Heart right ventricle (tissue), 16 donors: ENCODE measurements at places on chromosomes 1 and 21.

DNA sequence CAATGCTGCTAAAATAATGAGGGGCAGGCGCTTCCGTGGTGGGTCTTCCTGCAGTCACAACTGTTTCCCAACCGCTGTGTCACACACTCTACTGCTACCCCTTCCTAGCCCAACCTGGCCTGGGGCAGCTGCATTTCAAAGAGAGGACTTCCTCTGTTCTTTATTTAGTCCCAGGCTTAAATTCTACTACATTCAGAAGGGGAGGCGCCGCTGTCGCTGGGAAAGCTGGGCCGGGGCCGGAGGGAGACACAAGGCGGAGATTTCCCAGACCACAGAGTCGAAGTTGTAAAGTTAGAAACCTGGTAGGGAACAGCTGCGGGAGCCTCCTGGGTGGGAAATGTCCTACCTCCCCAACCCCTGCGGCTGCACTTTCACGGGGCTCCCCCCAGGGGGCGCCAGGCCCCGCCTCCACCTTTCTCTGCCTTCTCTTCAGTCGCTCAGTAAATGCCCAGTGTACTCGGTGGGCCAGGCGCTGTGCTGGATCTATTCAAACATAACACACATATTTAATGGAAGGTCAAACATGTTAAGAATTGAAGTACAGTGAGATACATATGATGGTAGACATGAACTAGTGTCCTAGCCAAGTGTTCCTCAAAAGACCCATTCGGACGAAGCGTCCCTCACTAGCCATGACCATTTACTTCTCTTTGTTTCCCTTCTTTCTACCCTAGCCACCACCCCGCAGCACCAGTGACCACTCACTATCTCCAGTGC lies 23.1 kb downstream of the DYRK3 start:
- peak; percentile 53 for DNase-seq

- DNase-seq, result no peak
Observed at GRCh38 chr1:230280906-230281413, 145.2 kb downstream of the PGBD5 start.

DNA sequence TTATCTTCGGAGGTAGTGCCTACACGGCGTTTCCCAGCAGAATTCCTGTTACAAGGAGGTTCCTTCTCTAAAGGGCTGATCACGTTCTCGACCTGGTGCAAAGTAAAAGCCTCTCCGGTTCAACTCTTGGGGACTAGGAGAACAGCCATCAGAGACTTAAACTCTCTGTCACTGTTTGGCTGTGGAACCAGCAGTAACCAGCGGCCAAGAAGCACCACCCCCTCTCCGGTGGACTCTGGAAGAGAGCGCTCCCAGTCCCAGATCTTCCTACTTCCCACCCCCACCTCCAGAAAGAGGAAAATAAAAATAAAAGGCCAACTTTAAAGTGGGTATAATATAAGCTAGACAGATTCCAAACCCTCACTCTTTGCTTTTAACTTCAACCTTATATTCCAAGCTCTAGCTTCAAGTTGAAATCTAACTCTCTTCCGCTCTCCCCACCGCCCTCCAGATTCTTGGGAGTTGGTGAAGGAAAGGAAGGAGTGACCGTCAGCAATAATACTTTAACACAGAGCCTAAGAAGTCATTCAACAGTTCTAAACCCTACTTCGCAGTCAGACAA lies 2.9 kb downstream of the BRINP3 start:
- DNase-seq, result no peak

- DNase-seq, result no peak
Observed at GRCh38 chr1:98496256-98496995, 165.1 kb upstream of the SNX7 start.

DNA sequence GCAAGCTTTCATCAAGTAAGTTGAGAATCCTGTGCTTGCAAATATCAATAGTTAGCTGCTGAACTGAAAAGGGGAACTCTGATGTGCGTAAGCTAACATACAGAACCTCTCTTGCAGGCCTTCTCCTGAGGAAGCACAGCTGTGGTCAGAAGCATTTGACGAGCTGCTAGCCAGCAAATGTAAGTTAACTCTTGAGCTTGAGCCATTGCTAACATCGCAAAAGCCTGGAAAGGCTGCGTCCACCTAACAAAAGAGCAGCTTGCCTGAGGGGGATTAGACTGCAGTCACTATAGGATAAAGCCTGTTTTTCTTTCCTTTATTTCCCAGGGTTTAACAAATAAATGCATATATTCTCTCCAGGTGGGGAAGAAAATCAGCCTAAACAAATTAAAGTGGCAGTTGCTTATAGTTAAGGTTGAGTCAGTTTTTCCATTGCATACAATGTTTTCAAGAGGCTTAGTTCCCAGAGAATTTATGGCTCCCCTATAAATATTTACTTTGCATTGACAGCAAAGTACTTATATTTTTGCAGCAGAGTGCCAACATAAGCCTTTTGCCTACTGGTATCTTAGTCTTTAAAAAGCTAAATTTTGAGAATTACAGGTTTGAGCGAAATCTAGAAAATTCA lies 1.5 kb downstream of the RGS2 start:
- peak; percentile 18 for DNase-seq

DNA sequence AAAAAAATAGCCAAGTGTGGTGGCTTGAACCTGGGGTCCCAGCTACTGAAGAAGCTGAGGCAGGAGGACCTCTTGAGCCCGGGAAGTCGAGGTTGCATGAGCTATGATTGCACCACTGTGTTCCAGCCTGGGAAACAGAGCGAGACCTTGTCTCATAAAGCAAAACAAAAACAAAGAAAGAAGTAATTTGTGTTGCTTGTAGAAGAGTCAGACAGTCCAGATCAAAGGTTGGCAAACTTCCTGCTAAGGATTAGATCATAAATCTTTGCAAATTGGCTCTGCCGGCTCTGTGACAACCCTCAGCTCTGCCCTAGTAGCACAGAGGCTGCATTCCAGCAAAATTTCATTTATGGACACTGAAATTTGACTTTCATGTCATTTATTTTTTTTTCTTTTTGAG lies 19.0 kb upstream of the MFN2 start:
- no peak for DNase-seq

GRCh38 chr1:183810756-183811544 lies 6.0 kb downstream of the RGL1 start:
- DNase-seq, result no peak

GRCh38 chr1:63615768-63616420 lies 22.7 kb downstream of the PGM1 start:
- DNase-seq, result peak; percentile 60

DNA sequence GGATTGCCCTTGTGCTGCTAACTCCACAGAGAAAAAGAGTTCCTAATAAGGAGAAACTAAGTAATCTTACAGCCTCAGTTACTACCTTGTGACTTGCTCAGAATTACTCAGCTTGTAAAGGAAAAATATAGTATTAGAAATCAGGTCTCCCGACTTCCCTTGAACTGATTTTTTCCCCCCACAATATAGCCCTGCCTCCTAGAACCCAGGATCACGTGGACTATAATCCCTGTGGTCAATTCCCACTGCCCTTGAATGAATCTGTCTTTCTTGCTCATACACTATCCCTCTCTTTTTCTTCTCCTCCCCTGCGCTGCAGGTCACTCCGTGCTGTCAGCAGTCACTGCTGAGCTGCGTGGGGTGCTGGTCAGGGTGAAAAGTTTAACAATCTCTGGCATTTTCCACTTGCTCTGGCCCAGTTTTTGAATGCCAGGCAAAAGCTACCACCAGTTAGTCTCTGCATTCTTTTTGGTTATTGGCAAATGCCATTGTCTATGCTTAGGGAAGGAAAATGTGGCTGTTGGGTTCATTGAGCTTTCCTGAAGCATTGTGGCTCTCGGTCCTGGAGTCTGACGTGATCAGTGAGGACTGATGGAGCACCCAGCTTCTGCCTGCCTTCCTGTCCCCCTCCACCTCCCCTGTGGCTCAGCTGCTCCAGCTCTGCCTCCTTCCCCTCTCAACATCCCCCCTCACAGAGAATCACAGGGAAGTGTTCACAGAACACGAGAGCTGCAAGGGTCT lies 1.9 kb upstream of the MYOC start:
- peak; percentile 28 for DNase-seq

GRCh38 chr1:63674238-63674864 lies 81.1 kb downstream of the PGM1 start:
- peak; percentile 54 for DNase-seq

- no peak for DNase-seq
Observed at GRCh38 chr1:11680270-11681070, 478 bp downstream of the MAD2L2 start.

- DNase-seq, result no peak
Observed at GRCh38 chr1:28249866-28250295, 9.4 kb upstream of the SESN2 start.

GRCh38 chr1:58874757-58875755 lies 91.2 kb upstream of the JUN start:
- DNase-seq, result no peak

GRCh38 chr1:77900687-77901293 lies 12.4 kb downstream of the NEXN start:
- no peak for DNase-seq

GRCh38 chr1:183520379-183520778 lies 48.1 kb downstream of the SMG7 start:
- DNase-seq, result no peak

DNA sequence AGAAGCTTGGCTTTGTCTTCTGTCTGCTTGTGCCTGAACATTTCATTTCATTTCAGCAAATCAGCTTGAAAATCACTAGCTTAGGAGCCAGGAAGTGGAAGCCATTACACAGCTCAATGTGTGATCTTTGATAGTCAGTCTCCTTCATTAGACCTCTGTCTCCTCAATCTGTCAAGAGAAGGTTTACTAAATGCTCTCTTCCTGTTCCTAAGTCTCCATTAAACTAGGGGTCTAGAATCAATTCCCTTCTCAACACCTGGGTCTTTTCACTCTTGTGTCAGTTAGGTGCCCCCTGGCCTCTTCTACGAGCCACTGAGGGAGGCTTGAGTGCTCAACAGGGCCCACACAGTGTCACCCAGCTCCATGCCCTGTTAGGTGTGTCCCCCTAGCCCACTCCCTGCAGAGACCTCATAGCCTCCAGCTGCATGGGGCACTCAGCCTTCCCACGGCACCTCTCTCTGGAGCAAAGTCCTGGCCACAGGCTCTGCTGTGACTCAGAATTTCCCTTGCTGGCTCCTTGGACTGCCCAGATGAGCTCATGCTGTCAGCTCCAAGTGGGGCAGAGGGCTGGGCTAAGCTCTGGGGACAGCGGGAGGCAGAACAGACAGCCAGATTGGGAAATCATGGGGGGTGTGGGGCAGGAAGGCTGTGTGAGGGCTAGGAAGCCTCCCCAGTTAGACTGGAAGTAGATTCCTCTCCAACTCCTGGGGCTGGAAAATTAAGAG lies 115.7 kb upstream of the IPO9 start:
- DNase-seq, result peak; percentile 95

- DNase-seq, result no peak
Observed at GRCh38 chr1:32894019-32894600, 7.1 kb downstream of the TMEM54 start.

DNA sequence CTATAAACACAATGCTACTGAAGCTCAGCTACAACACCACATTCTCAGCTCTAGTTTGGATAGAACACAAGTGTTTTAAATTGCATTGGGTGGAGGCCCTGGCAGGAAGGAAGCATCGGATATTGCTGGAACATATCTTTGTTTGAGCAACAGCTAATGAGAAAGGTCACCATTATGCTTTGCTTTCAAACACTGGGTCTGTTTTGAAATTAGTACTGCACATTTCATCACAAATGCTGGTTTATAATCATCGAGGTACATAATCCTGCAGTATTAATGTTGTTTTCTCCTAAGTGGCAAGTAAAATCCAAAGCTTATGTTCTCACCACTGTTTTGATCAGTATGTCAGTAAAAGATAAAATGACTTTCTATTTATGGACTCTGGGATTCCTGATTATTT lies 61.5 kb upstream of the ARHGAP29 start:
- no peak for DNase-seq

DNA sequence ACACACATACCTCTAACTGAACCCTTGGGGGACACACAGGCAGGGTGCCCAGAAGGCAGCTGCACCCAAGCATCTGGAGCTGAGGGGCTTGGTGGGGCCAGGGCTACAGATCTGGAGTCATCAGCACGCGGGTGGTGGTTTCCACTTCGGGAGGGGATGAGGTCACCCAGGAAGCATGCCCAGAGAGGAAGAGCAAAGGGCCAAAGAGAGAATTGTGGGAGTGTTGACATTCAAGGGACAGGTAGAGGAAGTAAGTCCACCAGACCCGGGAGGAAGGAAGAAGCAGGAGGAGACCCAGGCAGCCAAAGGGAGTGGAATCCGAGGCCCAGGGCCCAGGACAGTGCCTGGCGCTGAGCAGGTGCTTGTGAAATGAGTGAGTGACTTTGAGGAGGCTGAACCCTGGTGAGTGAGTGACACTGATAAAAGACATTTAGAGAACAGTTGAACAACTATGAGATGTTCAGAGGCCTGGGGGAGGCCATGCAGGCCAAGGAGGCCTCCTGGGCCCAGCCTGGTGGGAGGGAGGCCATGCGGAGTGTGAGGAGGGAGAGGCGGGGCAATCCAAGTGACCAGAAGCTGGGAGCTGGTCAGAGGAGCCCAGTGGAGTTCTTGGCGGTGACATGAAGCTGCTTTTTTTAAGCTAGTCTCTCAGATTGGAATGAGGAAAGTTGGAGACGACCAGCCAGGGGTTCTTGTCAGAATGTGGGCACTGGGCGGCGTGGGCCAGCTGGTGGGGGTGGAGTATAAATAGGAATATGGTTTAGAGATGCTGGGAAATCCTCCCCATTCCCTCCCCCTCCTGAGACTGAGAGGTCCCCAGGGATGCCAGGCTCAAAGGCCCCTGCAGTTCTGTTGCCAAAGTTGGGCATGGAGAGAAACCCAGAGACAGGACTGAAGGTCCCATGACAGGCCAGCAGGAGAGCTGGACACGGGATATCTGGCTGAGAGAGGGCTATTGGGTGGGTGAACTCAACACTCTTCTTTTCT lies 7.9 kb downstream of the CDK18 start:
- peak; percentile 65 for DNase-seq

DNA sequence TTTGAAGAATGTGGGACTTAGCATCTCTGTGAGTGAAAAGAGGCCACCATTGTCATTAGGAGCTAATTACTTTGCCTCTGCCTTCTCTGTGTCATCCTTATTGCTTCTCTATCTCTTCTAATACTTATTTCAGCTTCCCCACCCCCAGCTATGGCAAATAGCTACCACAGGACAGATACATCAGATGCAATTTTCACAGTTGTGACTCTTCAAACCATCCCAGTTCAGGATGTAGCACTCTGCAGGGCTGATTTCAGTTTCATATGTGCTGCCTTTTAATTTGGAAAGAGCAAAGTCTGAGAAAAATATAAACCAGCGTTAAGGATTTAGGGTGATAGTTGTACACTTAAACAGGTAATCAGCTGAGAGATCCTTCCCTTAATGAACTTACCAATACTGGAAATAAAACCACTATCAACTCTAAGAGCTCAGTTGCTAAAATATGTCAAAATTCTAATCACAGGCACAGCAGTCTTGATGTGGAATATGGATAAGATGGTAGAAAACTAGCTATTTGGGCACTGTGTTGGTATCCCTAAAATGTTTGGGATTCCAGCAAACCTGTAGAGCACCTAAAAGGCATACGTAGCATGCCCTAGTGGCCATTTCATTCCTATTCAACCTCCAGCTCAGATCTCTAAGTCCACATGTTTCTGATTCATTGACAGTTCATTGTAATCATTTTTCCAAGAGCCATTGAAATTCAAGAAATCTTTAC lies 148.4 kb downstream of the SYT2 start:
- DNase-seq, result no peak
